ENCODE measurements at places on chromosomes 13 and 19.

- no peak for DNase-seq
Measured at GRCh38 chr13:28865149-28865744, 45.1 kb downstream of the MTUS2 start.

GRCh38 chr19:29831041-29831548 is 19.3 kb downstream of the CCNE1 start:
- no peak for DNase-seq

DNA sequence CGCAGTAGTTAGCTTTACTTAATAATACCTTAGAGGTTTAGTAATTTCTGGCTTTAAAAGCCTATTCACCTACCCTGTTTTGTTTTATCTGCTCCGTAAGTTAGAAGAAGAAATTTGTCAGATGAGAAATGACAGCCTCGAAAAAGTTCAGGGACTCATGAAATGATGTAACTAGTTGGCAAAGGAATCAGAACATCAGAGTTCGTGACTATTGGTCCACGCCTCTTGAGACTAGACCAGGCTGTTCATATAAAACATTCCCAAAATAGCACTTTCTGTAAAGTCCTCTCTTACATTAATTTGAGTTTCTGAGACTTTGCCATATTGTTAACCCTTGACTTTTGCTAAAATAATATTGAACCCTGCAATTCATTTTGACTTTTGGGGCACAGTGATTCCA is 92.0 kb downstream of the HS6ST3 start:
- no peak for DNase-seq

DNA sequence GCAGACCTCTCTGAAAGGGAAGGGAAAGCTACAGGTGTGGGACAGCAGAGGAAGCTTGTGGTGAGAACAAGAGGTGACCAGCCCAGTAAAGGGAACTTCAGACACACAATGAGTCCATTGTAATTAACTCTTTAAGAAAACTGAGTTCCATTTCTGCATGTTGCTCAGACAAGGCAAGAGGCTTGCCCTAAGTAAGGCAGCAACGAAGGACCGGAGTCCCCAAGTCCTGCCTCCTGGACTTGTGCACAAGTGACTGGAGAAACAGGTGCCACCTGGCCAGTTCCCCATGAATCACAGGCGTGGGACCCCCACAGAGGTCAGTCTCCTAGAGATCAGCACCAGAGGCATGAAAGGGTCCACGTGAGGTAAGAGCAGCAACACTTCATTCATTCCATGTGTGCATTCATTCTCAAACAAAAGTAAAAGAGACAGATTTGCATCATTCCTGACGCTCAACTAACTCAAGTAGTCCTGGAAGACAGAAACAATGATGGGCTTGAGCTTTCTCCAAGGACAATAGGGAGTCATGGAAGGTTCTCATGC is 14.7 kb upstream of the SIGLEC6 start:
- DNase-seq: no peak

- DNase-seq: no peak
Measured at GRCh38 chr19:17860331-17860992, 752 bp downstream of the RPL18A start.

DNA sequence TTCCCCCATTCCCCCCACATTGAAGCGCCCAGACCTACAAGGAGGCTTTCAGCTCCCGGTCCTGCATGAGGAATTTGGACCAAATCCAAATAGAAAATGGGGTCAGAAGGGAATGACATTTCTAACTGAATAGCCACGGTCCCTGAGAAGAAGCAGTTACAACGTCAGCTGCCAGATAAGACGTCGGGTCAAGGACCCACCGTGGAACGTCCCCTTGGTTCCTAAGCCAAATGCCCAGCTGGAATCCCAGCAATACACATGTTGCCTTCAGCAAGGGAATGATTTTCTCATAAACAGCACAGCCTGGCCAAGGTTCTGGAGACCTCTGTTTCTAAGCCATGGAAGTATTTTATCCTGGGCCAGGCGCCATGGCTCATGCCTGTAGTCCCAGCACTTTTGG is 109.1 kb upstream of the PEG3 start:
- DNase-seq: no peak

DNA sequence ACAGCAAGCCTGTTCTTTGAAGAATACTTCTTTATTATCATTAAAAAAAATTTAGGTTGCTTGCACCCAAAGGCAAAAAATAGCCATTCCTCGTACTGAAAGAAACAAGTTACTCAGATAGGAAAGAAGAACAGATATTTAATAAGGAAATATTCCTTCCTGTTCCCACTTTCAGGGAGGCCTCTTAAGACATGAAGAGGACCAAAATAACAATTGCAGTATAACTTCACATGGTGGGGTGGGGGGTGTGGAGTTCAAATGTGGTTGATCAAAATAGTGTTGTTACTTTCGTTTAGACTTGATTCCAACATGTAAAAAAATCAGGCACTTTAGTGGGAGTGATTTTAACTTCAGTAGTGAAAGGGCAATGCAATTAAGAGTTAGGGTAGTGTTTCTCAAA is 3.6 kb downstream of the RGCC start:
- DNase-seq: no peak

- DNase-seq: no peak
Measured at GRCh38 chr19:41001243-41001971, 10.3 kb downstream of the CYP2B6 start.

- no peak for DNase-seq
Measured at GRCh38 chr13:51825681-51826254, 19.2 kb downstream of the TMEM272 start.
